ENCODE measurements at places on chromosomes 12 and 14.

DNA sequence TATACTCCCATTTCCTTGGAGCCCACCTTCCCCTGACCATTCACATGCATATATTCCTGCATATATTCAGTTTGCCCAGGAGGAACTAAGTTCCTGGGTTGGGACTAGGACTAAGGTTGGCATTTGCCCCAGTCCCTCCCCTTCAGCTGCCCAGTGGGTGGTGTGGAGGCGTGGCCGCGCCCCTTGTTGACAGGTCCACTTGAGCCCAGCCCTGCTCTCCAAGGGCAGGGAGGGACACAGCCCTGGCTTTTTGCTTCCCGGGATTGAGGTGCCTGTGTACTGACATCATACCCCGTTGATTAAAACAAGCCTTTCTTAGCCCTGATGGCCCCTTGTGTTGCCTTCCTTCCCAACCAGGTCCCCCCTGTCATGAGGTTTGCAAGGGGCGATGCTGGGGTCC lies 7.3 kb downstream of the ERBB3 start:
- no peak for DNase-seq

DNA sequence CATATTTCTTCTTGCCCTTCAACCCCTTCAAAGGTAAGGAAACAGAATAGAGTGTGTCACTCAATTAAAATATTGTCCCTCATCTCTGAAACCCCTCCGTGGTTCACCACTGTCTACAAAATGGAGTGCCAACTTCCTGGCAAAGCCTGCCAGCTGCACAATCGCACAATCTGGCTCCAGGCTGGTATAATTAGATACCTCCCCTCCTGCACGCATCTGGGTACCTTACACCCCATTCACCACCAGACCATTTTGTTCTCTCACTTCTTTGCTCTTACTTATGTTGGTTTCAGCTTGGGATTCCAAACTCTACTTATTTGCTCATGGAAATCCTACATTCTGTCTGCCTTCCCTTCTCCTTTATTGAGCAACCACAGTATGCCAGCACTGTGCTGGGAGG lies 314.9 kb downstream of the NUAK1 start:
- no peak for DNase-seq

- DNase-seq, result no peak
Measured at GRCh38 chr14:105153739-105154475, 14.7 kb downstream of the JAG2 start.

DNA sequence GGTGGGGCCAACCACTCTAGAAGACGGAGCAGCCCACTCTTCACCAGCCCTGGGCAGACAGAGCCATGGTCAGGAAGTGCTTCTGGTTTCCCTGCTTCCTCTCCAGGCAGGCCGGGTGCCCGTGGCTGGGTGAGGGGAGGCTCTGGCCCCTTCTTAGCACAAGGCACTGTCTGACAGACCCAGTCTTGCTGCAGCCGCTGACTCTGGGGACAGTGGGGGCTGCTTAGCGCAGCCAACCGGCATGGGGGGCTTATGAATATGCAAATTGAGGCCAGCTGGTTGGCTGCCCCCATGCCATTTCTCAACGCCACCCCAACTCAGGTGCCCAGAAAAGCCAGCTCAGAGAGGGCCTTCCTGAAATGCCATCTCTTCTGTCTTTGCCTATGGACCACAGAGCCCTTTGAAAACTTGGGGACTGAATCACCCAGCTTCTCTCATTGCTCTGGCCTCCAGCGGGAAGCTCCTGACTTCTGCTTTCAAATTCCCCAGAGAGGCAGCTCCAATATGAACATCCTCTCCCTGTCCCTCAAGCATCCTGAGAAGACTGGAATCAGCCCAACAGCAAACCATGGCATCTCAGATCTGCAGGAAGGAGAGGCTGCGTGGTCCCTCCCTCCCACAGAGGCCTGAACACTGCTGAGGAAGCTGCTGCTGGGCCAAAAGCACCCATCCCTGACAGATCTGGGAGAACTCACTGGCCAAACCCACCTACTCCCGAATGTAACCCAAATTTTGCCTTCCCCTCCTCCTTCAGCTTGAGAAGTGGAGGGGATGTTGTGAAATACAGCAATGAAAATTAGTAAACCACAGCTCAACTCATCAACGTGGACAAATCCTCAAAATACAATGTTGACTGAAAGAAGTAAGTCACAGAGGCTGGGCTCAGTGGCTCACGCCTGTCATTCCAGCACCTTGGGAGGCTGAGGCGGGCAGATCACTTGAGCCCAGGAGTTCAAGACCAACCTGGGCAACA lies at the start of gene PROX2:
PROX2 (minus strand) TSS at position 205 of the 973 bp plus-strand sequence. CDS start 12,311 bp downstream, outside the sequence.
- no peak for DNase-seq

GRCh38 chr12:28040246-28040645 lies 67.7 kb upstream of the PTHLH start:
- no peak for DNase-seq

- no peak for DNase-seq
Measured at GRCh38 chr14:50773632-50774541, 57.1 kb downstream of the NIN start.

GRCh38 chr12:62659453-62660295 lies 193.0 kb downstream of the MON2 start:
- DNase-seq, result no peak

GRCh38 chr14:96252323-96252998 lies 3.5 kb upstream of the BDKRB1 start:
- DNase-seq, result no peak

GRCh38 chr12:16070113-16070512 lies 159.0 kb downstream of the DERA start:
- no peak for DNase-seq

DNA sequence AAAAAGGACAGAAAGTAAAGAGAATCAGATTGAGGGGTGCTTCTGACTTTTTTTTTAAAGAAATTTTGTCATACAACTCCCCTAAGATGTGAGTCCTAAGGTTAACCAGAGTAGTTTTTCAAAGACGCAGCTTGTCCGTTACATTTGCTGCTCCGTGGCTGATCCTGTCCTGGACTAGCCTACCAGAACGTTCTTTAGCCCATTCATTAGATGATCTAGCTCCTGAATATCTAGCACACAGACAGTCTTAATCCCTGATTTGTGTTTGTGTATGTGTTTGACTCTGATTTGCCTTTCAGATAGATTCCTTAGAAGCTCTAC lies 60.3 kb downstream of the SAMD4A start:
- DNase-seq, result no peak

- DNase-seq, result no peak
Measured at GRCh38 chr12:84166812-84167211, 745.8 kb downstream of the SLC6A15 start.

DNA sequence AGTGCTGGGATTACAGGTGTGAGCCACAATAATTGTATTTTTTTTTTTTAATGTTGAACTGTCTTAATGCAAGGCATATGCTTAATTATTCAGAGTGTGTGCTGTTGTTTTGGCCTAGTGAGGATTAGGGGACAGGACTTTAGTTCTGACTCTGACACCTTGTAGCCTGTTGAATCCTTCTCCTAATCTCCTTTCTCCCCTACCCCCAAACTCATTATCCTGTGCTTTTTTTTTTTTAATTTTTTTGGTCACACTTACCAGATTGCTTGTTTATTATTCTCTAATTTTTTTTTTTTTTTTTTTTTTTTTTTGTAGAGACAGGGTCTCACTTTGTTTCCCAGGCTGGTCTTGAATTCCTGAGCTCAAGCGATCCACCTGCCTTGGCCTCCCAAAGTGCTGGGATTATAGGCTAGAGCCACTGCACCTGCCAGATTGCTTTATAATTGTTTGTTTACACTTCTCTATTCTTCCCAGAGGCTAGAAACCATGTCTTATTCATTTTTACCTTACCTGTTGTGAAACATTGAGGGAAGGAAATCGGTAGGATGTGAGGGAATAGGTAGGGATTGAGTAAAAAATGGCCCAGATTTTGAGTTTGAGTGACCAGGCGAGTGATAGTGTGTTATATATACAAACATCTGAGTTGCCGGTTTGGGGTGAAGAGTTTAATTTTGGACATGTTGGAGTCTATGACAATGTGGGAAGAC lies 32.2 kb downstream of the DIP2B start:
- no peak for DNase-seq

- no peak for DNase-seq
Measured at GRCh38 chr12:47818467-47819137, 1.1 kb downstream of the HDAC7 start.

DNA sequence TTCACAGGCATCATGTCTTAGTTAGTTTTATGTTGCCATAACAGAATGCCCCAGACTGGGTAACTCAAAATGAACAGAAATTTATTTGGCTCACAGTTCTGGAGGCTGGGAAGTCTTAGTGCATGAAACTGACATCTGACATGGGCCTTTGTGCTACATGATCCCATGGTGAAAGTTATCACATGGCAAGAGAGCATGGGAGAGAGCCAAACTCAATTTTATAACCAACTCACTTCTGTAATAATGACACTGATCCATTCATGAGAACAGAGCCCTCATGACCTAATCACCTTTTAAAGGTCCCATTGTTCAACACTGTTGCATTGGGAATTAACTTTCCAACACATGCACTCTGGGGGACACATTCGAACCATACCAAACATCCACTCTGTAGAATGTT lies 1015.1 kb downstream of the DIO2 start:
- no peak for DNase-seq

GRCh38 chr14:33954016-33954598 lies 3.2 kb upstream of the EGLN3 start:
- no peak for DNase-seq

DNA sequence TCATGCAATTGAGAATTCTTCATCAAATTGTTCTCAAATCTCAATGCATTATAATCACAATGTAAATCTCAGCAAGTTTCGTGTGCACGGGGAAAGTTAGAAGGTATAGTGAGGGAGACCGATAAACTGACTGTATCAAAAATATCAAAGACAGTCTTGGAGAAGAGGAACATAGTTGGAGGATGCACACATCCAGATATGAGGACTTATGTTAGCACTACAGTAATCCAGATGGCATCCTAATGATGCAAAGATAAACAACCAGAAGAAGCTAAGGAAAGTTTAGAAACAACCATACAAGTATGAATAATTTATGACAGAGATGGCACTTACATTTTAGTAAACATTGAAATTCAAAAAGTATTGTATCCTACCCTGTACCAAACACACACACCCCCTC lies 760.1 kb downstream of the RPS29 start:
- no peak for DNase-seq

GRCh38 chr12:63155375-63155774 lies 4.4 kb upstream of the AVPR1A start:
- DNase-seq, result no peak

DNA sequence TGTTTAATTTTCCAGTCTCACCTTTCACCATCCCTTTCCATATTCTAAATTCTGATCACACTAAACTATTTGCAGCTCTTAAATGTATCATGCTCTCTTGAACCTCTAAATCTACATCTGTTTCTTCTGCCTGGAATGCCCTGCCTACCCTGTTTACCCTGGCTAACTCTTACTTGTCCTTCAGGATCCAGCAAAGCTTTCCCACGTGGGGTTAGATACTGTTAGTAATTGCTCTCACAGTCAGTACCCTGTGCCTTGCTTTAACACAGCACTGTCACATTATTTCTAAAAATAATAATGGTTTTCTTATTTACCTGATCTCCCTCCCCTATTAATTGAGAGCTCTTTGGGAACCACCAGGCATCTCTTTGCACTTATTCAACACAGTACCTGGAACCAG lies 333.0 kb downstream of the CEP128 start:
- DNase-seq, result no peak

DNA sequence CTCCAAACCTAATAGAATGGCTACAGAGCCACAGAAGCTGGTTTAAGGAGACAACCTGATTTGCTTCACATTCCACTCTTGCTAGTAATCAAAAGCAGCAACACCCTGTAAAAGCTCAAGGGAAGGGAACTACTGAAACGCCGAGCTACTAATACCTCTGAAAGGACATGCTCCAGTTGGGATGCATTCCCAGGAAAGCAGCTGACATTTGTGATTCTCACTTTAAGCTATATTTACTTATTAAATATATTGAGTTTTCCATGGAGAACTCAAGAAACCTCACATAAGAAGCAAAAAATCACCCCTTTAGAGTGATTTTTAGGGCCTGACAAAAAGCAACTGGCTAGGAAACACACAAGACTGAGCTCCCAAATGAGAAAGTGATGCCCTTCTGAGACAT lies 1073.0 kb upstream of the FLRT2 start:
- no peak for DNase-seq

- no peak for DNase-seq
Measured at GRCh38 chr12:67223225-67223624, 45.9 kb upstream of the CAND1 start.

DNA sequence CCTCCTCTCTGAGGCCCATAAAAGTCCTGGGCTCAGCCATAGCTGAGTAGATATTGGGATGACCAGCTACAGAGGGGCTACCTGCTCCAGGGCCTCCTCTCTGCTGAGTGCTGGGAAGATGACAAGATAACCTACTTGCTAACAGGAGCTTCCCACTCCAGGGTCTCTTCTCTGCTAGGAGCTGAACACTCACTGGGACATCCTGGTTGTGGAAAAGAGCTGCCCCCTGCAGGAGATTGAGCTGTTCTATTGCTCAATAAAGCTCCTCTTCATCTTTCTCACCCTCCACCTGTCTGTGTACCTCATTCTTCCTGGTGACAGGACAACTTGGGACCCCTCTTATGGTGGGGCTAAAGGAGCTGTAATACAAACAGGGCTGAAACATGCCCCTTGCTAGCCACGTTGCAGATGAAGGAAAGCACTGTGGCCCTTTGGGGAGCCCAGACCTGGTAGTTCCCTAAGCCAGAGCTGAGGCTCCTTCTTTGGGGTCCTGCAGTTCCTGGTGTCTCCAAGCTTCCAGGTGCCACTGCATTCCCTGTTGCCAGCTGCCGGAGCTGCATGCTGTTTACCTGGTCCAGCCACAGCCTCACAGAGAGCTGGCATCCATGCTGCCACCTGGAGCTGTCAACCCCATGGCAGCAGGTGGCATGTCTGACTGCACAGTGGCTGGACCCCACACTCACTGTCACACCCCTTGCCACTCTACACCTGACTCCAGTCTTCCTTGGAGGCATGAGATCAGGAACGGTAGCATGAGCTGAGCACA lies 598.5 kb upstream of the LMO3 start:
- DNase-seq, result no peak

DNA sequence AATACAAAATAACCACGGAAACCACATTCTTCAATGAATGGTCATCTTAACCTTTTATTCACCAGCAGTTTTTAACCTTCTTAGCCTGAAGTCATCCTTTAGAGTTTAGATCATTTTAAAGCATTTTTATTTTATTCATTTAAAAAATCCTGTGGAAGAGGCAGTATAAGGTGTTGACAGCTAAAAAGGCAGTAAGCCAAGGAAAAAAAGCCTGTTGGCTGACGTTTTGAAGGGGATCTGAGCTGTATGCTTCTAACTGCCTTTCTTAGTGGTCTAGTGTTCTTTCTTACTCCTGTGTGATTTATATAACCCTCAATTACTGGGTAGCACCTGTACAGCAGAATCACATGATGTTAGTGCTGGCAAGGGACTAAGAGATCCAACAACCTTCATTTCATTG lies 438.3 kb upstream of the SEL1L start:
- DNase-seq, result no peak

DNA sequence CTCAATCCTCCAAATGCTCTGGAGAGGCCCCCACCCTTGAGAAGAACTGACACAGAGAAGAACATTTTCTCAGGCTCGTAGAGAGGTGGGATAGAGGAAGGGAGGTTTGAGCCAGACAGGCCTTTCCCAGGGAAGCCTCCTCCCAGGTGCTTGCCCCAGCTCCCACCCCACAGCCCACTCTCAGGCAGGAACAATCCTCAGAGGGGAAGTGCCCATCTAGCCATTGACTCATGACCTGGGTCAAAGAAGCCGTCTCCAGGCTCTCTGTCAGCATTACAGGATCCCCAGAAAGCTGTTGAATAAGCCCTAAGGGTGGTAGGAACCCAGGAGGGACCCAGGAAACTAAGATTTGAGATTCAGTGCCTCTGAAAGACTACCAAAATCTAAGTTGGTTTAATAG lies 3.8 kb downstream of the AQP6 start:
- no peak for DNase-seq

- no peak for DNase-seq
Measured at GRCh38 chr12:22539055-22539454, 5.3 kb downstream of the C2CD5 start.
